ENCODE measurements at places on chromosomes 6 and 20.

DNA sequence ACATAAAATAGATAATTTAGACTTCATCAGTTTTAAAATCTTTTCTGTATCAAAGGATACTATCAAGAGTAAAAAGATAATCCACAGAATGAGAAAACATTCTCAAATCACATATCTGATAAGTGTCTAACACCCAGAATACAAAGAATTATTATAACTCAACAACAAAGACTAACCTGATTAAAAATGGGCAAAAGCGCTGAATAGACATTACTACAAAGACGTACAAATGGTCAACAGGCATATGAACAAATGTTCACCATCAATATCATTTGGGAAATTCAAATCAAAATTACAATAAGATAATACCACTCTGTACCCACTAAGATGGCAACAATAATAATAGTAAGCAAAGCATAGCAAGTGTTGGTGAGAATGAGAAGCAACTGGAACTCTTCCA lies 503.8 kb downstream of the CDH26 start:
- no peak for DNase-seq

GRCh38 chr20:47040506-47041125 lies 146.0 kb downstream of the EYA2 start:
- no peak for DNase-seq

GRCh38 chr6:169269180-169270076 lies 15.8 kb upstream of the THBS2 start:
- no peak for DNase-seq

DNA sequence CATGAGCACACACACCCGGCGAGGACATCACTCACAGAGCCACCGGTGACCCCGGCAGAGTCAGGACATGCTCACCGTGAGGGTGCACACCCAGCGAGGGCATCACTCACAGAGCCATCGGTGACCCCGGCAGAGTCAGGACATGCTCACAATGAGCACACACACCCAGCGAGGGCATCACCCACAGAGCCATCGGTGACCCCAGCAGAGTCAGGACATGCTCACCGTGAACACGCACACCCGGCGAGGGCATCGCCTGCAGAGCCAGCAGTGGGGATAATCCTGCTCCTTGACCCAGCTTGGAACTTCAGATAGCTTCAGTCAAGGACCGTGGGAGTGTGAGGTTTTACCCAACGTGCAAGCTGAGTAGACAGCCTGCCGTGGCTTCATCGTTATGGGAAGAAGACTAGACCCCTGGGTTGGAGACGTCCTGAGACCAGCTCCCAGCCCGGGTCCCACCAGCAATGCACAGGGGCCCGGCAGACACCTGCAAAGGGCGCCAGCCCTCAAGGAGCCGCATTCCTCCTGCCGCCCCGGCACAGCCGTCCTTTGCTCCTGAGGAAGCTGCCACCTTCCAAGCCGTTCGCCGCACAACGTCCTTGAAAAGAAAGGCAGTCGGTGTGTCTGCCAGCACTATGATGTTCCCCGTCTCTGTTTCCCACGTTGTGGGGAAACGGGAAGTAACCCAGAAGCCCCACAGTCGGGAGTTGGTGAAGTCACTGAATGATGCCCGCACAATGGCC lies 192.3 kb downstream of the DLL1 start:
- DNase-seq: no peak

DNA sequence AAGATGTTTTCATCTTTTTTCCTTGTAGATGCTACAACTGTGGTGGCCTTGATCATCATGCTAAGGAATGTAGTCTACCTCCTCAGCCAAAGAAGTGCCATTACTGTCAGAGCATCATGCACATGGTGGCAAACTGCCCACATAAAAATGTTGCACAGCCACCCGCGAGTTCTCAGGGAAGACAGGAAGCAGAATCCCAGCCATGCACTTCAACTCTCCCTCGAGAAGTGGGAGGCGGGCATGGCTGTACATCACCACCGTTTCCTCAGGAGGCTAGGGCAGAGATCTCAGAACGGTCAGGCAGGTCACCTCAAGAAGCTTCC lies 101.5 kb downstream of the POPDC3 start:
- DNase-seq: no peak

DNA sequence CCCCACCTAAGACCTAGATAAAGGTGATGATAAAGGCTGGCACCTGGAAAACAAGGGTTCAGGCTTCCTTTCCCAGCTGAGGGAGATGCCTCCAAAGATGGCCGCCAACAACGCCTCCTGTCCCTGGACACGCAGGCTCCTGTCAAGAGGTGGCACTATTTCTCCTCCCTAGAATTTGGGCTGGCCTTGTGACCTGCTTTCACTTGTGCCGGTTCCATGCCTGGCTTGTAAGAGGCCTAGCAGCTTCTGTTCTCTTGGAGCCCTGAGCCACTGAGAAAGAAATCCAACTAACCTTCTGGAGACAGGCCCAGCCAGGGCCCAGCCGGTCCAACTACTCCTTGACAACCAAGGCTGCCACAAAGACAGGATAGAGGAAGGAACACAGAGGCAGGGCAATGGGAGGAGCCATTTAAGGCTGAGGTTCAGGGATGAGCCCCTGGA lies 60.2 kb upstream of the RALY start:
- no peak for DNase-seq

DNA sequence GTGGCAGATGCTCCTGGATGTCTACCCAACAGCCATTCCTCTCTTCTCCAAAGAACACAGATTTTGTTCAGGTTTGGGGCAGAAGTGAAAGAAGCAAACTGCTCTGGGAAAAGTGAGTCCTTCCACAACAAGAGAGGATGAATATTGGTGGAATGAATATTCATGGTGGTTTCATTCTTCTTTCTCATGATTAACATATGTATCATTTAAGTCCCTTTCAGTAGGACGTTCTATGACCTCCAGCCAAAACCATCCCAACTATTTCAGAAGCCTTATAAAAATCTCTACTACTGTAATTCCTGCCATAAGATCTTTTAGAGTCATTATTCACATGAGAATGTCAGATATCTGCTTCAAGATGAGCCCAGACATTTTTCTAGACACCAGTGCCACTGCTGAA lies 44.4 kb downstream of the MDN1 start:
- no peak for DNase-seq

- peak; percentile 61 for DNase-seq
Measured at GRCh38 chr6:158026054-158026900, 44.6 kb downstream of the SYNJ2 start.

DNA sequence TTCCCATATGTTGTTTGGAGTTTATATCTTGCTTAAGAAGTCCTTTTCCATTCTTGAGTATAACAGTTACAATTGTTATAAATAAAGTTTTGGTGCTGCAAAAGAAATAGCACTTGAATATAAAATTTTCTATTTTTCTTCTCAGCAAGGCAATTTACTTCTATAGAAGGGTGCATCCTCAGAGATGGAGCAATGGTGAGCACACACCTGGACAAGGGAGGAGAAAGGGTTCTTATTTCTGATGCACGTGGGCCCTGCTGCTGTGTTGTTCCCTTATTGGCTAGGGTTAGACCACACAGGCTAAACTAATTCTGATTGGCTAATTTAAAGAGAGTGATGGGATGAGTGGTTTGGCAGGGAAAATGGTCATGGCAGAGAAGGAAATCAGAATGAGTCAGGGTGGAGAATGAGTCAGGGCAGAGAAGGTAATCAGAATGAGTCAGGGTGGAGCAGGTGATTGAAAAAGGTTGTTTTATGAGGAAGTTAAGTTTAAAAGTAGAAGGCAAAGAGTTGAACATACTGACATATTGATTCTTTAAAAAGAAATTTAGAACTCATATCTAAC lies 38.0 kb downstream of the CST8 start:
- no peak for DNase-seq

DNA sequence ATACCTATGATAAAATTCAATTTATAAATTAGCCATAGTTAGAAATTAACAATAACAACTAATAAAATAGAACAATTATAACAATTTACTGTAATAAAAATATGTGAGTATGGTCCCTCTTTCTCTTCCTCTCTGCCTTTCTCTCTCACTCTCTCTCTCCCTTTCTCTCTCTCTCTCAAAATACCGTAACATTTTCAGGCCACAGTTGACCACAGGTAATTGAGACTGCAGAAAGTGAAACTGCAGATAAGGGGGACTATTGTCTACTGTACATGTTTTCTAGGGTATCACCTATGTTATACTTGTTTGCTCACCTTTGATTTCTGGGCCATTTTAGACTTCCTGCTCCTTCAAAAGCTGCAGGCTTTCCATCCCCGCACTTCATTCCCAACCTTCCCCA lies 46.8 kb downstream of the LY86 start:
- no peak for DNase-seq

DNA sequence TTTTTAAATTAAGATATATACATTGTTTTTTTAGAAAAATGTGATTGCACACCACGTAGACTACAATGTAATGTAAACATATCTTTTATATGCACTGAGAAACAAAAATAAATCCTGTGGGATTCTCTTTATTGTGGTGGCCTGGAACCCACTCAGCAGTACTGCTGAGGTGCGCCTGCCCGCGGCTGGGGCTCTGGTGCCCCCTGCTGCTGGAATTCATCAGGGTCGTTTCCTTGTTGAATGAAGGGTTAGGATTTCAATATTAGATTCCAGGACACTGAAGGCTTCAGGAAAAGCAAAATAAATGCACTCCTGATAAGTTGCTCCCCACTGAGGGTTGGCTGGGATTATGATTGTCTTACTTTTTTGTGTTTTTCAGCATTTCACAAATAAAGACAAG lies 175.8 kb upstream of the GGTLC1 start:
- no peak for DNase-seq

- DNase-seq: no peak
Measured at GRCh38 chr20:35443003-35443402, 5.0 kb upstream of the GDF5 start.

DNA sequence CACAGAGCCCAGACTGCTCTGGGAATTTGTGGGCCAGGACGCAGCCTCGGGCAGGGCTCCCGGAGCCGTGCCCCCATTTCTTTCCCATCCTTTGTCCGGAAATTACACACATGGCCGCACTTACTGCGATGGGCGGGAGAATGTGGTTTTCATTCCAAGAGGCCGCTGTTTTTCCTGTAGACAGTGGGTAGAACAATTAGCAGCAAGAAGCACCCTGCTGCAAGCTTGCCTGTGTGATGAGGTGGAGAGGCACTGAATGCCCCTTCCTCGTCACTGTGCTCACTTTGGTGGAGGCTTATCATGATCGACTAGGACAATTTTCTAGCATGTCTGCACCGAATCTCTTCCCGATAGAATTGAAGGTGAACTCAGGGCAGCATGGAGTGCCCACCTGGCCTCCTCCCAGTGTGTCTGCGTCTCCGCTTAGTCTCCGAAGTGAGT lies 102.8 kb downstream of the DACT2 start:
- DNase-seq: no peak

GRCh38 chr6:53910834-53911233 lies 116.0 kb downstream of the LRRC1 start:
- no peak for DNase-seq

GRCh38 chr6:23055523-23055922 lies 486.2 kb downstream of the HDGFL1 start:
- no peak for DNase-seq

DNA sequence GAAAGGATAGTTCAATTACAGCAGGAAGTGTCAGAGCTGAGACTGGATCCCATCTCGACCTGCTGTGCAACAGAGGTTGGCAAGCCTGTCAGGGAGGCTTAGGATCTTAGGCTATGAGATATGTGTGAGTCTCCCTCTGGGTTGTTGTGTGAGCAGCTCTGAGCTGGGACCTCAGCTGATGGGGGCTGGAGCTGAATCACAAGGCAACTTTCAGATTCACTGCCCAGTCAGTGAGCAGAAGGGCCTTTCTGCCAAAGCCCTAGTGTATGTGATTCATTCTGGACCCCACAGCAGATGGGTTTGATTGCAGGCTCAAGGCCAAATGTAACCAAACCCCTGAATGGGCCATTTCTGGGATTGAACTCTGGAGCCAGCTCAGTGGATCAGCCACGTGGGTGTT lies 4.5 kb downstream of the PI3 start:
- no peak for DNase-seq

GRCh38 chr6:38153076-38153797 lies 333.7 kb downstream of the ZFAND3 start:
- no peak for DNase-seq

- no peak for DNase-seq
Measured at GRCh38 chr20:62337558-62338293, 29.4 kb downstream of the LAMA5 start.

DNA sequence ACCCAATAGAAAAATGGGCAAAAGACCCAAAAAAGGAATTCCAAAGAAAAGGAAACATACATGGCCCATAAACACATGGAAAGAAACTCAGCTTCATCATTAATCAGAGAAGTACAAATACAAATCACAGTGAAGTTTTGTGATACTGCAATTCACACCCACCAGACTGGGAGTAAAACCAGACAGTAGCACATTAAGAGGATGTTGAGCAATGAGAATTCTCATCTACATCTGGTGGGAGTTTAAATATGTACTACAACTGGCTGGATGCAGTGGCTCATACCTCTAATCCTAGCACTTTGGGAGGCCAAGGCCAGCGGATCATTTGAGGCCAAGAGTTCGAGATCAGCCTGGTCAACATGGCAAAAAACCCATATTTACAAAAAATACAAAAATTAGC lies 125.7 kb upstream of the PHACTR1 start:
- DNase-seq: no peak

DNA sequence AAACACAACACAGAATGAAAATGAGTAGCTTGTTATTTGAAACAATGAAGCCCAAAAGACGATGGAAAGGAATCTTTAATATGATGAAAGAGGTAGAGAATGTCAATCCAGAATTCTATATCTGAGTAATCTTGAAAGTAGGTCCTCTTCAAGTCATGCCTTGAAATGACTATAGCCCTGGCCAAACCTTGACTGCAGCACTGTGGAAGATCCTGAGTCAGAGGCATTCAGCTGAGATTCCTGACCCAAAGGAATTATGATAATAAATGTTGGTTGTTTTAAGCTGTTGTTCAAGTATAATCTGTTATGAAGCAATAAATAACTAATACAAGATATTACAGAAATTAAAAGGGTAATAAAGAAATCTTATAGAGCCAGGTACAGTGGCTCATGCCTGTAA lies 64.8 kb downstream of the IBTK start:
- no peak for DNase-seq

- DNase-seq: no peak
Measured at GRCh38 chr6:137122612-137123011, 50.8 kb downstream of the IL22RA2 start.

GRCh38 chr20:41428285-41428684 lies 61.7 kb upstream of the EMILIN3 start:
- DNase-seq: no peak

DNA sequence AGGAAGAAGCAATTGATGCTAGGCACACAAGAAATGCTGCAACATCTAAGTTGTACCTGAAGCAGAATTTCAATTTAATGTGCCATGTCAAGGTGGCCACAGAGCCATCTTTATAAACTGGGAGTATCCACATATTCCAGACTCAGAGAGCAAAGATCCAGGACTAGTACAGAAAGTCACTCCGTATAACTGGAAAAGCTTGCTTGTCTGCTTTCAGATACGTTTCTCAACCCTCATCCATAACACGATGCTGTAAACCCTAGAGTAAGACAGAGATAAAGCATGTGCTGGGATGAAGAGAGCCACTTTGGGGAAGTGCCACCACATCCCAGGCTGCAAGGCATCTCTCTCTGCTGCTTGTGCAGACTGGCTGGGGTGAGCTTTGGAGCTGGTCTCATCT lies 134.7 kb downstream of the PACRG start:
- DNase-seq: no peak
